ENCODE measurements at places on chromosomes 4 and X. TPM values are rescaled to one million over a fixed set of nuclear protein-coding genes. Genes with fewer than 3 reads are reported as not detected.

SGMS2 gene
- total RNA-seq: 51.1 TPM

- no peak for DNase-seq
Observed at GRCh38 chr4:80112236-80112635, 39.2 kb upstream of the ANTXR2 start.

- no peak for DNase-seq
Observed at GRCh38 chrX:27968352-27968751, 12.9 kb downstream of the DCAF8L1 start.

CAPN6 gene
- total RNA-seq: 1.0 TPM

- no peak for DNase-seq
Observed at GRCh38 chr4:35102066-35102465, 1142.2 kb downstream of the ARAP2 start.

DNA sequence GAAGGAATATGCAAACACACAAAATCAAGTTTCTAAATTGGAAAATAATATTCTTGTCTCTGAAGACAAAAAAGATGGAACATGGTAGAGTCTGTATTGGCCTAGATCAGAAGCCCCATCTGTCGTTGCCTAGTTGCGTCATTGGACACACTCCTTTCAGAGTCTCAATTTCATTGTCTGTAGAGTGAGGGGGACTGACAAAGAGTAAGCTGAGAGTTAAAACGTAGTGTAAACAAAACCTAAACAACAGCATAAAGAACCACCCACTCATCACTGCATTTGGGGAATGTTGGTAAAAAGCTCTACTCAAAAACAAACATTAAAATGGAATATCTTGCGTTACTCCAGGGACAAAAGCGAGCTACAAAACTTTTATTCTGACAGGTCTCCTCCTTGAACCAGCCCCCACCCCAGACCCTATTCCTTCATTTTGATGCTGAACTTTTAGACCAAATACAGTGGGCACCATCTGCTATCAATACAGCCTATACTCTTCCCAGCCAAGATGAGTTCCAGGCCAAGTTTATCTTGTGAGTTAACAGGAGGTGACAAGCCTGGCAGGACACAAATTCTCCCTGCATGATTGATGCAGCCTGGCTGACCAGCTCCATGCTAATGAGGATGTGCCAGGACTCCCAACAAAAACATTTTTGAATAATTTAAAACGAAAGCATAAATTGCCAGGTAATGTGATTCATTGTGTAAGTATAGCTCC, 125.2 kb downstream of the COL25A1 start:
- DNase-seq: no peak

DNA sequence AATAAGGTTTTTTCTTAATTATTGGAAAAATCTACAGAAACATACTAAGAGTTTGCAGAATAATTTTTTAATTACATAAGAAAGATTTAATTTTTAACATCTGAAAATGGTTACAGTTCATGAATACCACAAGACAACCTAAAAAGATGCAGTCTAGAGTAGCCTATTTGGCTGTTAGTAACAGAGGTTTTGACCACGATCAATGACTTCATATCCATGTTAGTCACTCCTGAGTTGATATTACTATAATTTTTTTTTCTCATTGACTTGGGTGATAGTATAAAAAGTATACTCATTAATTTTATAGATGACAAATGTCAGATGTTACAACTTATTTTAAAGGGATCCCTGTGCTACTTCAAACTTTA, 272.5 kb downstream of the DCTD start:
- DNase-seq: no peak

DNA sequence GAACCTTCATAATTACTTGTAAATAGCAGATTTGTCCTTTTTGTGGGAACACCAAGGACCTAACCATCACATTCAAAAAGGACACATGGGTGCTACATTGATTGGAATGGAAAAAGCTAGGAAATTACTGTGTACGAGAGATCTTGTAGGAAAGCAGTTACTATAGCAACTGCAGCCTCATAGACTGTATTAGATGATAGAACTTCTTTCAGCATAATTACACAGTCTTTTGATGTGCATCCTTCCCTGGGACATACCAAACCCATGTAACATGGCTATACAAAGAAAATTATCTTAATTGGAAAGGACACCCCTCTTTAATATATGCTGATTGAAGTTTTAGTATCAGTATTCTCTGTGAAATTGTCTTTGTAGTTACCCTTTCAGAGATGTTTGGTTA, 130.7 kb upstream of the CTSO start:
- no peak for DNase-seq

- peak; percentile 39 for DNase-seq
Observed at GRCh38 chr4:145061318-145061920, 36.6 kb downstream of the ANAPC10 start.

DNA sequence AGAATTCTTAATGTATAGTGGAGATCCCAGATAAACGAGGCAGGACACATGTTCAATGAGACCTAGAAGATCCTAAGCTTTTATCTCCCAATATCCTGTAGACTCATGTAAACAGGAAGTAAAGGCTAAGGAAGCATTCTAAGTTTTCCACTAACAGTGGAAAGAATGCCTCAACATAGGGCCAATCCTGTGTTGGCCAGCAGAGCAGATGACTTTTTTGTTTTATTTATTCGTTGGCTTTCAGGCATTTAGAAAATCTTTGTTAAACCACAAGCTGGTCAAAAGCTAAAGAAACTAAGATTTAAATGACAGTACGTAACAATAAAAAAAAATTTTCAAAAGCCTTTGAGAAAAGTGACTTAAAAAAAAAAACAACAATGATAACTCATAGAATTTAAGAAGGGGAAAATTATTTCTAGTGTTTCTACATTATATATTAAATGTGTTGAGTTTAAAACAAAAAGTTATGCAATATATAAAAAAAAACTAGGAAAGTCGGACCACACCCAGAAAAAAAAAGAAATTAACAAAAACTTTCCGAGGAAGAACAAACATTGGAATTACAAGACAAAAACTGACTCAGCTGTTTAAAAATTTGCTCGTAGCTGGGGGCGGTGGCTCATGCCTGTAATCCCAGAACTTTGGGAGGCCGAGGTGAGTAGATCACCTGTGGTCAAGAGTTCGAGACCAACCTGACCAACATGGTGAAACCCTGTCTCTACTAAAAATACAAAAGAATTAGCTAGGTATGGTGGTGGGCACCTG, 759.3 kb downstream of the FSTL5 start:
- DNase-seq: peak; percentile 94

- DNase-seq: no peak
Observed at GRCh38 chr4:168531305-168531704, 34.5 kb downstream of the PALLD start.

GRCh38 chrX:134847133-134847532, 143.7 kb upstream of the SMIM10 start:
- DNase-seq: no peak

DNA sequence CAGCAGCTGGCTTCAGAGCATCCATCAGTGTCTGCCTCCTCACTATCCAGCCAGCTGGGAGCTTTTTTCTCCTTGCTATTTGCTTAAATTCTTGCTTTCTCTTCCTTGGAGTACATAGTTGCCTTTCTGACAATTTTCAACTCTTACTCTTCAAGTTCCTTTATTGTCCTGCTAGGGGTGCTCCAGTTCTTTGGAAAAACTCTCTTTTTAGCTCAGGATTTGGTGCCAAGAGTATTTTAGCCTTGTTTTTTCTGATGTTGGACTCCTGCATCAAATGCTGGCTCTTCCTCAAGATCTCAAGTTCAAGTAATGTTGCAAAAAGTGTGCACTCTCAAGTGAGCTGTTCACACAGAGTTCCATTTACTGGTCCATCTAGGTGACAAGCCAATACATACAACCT, 126.4 kb downstream of the KDR start:
- no peak for DNase-seq

PNMA3 gene
- total RNA-seq: 0.86 TPM

TSPAN7 gene
- total RNA-seq: 8.8 TPM

DNA sequence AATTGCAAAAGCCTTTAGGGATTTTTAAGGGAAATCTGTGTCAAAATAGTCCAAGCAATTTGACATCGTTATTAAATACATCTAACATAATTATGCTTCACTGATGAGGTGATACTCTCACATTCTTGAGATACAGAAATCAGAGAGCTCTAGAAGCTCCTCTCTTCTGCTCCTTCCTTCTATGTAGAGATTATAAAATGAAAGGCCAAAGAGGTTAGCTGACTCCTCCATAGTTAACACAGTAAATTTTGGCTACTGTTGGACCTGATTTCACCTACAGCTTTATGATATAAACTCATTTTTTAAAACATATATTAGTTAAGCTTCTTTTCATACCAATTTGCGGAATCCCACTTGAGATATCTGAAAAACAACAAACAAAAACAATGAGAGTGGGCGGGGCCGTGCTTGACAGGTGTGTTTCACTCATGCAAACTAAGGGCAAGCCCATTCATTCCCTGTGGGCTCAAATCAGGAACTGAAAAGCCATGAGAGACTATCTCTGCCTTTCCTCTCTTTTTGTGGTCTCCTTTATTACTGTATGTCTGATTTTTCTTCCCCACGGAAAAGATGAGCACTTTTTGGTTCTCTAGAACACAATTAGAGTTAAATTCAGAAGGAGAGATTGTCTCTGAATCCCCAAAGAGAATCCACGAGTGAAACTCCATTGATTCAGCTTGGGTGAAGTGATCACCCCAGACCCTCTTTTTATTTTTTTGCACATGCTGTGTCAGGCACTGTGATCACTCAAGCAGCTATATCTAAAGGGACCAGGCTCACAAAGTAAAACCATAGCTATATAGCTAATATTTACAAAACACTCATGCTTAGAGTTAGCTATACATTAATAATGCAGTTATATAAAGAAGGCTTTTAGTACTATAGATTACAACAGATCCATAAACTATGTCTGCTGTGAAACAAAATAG, 566.3 kb downstream of the IL15 start:
- DNase-seq: no peak

VSIG4 gene
- not detected for total RNA-seq

GRCh38 chr4:99645036-99645435, 12.6 kb downstream of the C4orf54 start:
- DNase-seq: no peak

DNA sequence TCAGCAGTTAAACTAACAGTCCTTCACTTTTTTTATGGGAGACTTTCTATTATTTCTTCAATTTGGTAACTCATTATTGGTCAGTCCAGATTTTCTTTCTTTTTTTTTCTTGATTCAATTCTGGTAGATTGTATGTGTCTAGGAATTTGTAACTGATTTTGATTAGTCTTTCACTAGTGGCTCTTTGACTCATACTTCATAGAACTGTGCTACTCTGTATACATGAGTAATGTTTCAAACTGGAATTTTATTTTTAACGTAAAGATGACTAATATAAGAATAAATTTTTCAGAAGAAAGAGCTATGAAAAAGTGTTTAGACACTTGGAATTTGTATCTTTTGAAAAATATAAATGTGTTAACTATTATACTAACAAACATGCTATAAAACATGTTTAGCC, 813.0 kb downstream of the TRAM1L1 start:
- DNase-seq: no peak

DNA sequence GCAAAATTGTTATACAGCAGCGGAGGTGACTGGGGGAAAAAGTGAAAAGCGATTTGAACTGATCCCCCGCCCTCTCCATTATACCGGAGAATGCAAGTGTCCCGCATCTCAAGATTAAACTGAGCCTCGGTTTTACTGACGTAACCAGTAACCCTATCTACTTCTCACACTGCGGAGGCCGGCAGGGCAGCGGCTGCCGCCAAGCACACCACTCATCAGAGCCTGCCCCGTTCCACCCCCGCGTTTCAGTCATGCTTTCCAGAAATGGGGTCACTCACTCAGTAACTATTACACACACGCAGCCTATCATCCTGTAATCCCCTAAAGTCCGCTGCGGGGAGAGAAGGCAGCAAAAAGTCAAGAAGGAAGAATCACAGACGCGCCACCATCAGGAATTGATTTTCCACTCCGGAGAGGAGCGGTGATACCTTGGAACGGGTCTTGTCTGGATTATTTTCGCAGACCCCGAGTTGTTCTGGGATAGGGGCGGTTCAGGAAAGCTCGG, 1.4 kb downstream of the RPS6KA3 start:
- peak; percentile 45 for DNase-seq

SLC9B1 gene
- total RNA-seq: not detected

DNA sequence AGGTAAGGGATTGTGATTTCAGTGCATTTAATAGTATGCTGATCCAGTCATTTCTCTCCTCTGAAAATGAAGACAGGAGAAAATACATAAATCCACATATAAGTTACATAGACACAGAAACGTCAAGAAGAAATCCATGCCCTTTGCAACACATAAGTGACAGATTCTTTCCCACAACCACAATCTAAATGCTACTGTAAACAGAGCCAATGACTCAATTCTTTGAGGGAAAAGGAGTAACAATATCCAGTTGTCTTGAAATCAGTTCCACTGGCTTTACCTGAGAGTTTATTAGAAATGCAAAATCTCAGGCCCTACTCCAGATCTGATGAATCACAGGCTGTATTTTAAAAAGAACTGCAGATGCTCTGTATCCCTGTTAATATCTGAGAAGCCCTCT, 66.4 kb downstream of the ARAP2 start:
- DNase-seq: peak; percentile 71
